ENCODE measurements at places on chromosomes 3 and 15.

DNA sequence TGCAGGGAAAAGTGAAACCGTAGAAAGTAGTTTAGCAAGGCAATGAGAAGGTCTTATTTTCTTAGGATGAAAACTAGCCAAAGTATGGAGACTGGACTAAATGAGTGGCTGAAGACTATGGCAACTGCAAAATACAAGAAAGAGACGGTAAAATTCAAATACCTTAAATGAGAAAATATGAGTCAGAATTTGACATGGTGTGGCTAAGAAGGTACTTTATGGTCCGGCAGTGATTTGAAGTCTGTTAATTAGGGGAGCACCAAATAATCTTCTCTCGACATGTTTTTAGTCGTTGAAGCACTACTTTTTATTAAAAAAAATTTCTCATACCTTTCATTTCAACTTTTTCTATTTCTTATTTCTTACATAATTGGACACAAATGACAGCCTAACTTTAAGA, 12.8 kb upstream of the CMC1 start:
- no peak for DNase-seq

- no peak for DNase-seq
Measured at GRCh38 chr3:126132751-126133511, 47.5 kb downstream of the ALDH1L1 start.

- DNase-seq = no peak
Measured at GRCh38 chr15:41581110-41581509, 22.1 kb downstream of the TYRO3 start.

- no peak for DNase-seq
Measured at GRCh38 chr15:29962407-29962806, 120.3 kb upstream of the GOLGA8J start.

GRCh38 chr3:127002195-127003174, 19.6 kb downstream of the PLXNA1 start:
- DNase-seq = peak; percentile 54

DNA sequence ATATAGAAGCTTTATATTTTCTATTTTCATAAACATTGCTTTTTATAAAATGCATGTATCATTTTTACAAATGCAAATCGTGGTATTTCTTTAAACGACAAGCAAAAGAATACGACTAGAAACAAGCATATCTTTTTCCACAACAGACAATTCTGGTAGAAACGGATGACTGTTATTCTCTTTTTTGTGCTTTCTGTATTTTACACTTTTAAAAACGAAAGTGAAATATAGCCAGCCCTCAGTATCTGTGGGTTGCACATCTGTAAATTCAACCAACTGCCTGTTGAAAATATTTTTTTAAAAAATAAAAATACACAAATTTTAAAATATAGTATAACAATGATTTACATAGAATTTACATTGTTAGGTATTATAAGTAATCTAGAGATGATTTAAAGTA, 61.3 kb downstream of the PRTG start:
- DNase-seq = no peak

DNA sequence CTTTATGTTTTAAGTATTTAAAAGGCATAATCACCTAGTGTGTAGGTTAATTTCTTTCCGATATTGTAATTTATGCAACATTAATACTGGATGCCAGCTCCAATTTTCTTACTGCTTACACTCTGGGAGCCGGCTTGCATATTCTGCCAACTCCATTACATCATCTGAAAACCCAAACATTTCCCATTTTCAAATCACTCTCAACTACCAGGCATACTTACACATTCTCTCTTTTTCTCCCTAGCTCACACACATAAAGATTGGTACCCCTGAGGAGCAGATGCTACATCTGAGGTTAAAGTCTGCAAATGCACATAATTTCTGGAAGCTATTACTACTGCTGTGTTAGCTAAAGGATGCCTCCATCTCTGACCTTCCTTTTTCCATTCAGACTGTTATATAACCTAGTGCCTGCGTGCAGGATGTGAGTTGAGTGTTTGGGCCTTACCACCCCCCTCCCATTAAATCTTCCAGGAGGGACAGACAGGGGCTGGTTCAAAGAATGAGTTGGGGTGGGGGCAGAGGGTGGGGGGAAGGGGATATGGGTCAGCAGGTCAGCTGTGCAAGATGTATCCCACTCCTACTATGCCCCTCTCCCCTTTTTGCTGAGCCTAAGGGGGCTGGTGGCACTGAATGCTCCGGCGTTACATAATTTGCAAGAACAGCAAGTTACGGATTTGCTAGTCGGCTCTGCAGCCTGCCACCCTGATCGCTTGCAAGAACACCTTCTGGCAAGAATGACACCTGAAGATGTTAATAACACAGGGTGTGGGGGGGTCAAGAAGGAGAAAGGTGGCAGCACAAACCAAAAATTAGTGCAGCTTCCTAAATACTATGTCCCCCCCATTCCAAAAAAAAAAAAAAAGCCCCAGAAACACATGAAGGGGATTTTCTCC, 2.5 kb downstream of the RORA start:
- DNase-seq = no peak

DNA sequence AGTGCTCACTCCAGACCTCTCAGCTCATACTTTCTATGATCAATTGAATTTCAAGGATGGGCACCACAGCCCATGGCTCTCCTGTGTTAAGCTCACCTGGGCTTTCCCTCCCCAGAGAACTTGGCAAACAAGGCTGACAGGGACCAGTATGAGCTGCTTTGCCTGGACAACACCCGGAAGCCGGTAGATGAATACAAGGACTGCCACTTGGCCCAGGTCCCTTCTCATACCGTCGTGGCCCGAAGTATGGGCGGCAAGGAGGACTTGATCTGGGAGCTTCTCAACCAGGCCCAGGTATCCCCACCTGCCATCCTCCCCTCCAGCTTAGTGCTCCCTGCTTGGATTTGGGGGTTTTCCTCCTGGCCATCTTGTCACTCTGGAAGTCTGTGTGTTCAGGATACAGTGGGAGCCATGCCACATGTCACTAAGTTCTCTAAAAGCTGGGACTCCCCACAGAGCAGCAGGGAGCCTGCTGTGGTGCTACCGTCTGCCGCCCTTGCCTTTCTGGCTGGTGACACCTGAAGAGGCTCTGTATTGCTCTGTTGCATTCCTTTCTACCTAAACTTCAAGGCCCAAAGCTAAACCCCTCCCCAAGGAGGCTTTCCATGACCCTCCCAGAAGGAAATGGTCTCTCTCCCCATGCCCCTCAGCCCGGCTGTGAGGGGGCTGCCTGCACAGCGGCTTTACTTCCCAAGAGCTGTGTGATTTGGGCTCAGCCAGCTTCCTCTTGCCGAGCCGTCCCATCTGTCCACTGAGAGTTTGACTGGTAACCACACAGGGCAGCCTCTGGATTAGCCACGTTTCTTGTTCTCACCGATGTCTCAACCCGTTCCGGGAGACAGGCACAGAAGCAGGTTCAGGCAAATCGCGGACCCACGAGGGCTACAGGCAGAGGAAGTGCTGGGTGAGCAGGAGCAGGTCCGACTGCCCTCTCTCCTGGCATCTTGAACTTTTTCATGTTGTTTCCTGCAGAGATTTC, 10.8 kb downstream of the TF start:
- no peak for DNase-seq

- DNase-seq = no peak
Measured at GRCh38 chr15:41943543-41944312, 28.6 kb downstream of the EHD4 start.

DNA sequence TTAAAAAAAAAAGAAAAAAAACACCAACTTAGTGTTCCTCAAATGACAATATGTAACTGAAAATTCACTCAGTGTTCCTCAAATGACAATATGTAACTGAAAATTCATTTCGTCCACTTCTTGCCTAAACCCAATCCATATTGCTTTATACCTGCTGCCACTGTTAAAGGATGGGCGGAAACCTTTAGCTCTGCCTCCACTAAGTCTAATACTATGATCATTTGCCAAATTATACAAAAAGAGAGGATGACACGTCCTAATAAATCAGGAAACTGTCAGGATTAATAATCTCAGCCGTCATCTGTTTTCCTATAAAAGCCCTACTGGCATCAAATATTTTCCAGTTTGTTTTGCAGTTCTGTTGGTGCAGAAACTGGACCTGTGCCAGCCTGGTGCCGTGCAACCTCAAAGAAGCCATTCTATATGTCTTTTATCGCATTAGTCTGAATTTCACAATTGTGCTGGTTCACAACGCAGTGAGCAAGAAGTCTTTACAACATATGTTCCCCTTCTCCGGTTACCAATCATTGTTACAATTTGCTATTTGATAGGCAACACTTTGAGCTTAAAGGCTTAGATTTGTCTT, 160.4 kb upstream of the KCNH8 start:
- no peak for DNase-seq

GRCh38 chr15:40146037-40146436, 14.8 kb upstream of the BUB1B start:
- no peak for DNase-seq

Measured in non-pigmented ciliary epithelial cell (primary cell).